ENCODE measurements at places on chromosomes 2 and 18. TPM values are rescaled to one million over a fixed set of nuclear protein-coding genes. Genes with fewer than 3 reads are reported as not detected.

LDAH gene
- 14.9 TPM for total RNA-seq

IGFBP5 gene
- total RNA-seq = 3.0 TPM

PLCL1 gene
- 0.11 TPM for total RNA-seq

LBH gene
- total RNA-seq = 30.2 TPM

CPO gene
- total RNA-seq = not detected

HK2 gene
- total RNA-seq = 7.5 TPM

IL18R1 gene
- 4.3 TPM for total RNA-seq

ANKRD30BL gene
- not detected for total RNA-seq

ANKRD30B gene
- under 0.01 TPM for total RNA-seq

SP110 gene
- 28.7 TPM for total RNA-seq

ESCO1 gene
- 18.8 TPM for total RNA-seq

MAP2 gene
- 1.5 TPM for total RNA-seq

MYO5B gene
- 20.7 TPM for total RNA-seq

LRATD1 gene
- total RNA-seq = 6.5 TPM

ICOS gene
- total RNA-seq = not detected

CNTNAP5 gene
- total RNA-seq = not detected

DUSP2 gene
- 1.6 TPM for total RNA-seq

TUBB8B gene
- total RNA-seq = not detected

NPPC gene
- not detected for total RNA-seq

ACADL gene
- total RNA-seq = 0.22 TPM

DCDC2C gene
- not detected for total RNA-seq

RAX gene
- total RNA-seq = not detected

TMEM200C gene
- total RNA-seq = 0.11 TPM

GALNT14 gene
- not detected for total RNA-seq

GNAL gene
- 0.43 TPM for total RNA-seq

EIF2AK3 gene
- total RNA-seq = 54.4 TPM

CRYGC gene
- not detected for total RNA-seq

ERMN gene
- total RNA-seq = not detected

MAL gene
- total RNA-seq = 0.76 TPM

TSHZ1 gene
- 11.8 TPM for total RNA-seq

CXXC1 gene
- total RNA-seq = 40.4 TPM

TET3 gene
- 13.0 TPM for total RNA-seq

TGFA gene
- total RNA-seq = 3.1 TPM

SNORC gene
- 0.33 TPM for total RNA-seq

CDCA7 gene
- total RNA-seq = 3.1 TPM

UGT1A3 gene
- total RNA-seq = 0.43 TPM

SIX3 gene
- total RNA-seq = not detected

FEV gene
- not detected for total RNA-seq

IL37 gene
- not detected for total RNA-seq

SRSF7 gene
- 81.1 TPM for total RNA-seq

CIB4 gene
- not detected for total RNA-seq

SH2D6 gene
- under 0.01 TPM for total RNA-seq

GLI2 gene
- 0.39 TPM for total RNA-seq

EGR4 gene
- not detected for total RNA-seq

AMER3 gene
- total RNA-seq = not detected

TEX51 gene
- not detected for total RNA-seq

RUFY4 gene
- total RNA-seq = not detected

TUBA3E gene
- 0.22 TPM for total RNA-seq

EFHD1 gene
- 3.8 TPM for total RNA-seq

UGGT1 gene
- 75.0 TPM for total RNA-seq

Data from placental epithelial cell (primary cell).